ENCODE measurements at places on chromosomes 7 and 10.
A peak's percentile ranks its signal among the peaks of the same experiment; 100 is the strongest.

DNA sequence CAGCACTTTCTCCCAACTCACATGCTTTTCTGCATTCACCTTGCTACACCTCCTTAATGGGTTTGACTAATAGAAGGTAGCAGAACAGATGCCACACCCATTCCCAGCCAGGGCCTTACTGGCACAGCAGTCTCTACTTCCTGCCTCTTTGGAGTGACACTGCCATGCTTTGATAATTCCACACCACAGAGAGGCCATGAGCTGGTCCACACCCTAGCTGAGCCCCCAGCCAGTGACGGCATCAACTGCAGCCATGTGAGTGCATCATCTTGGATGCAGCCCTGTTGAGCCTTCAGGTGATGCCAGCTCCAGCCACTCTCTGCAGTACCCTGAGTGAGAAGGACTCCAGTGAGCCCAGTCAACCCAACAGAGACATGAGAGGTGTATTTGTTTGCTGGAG lies 27.5 kb upstream of the EZH2 start:
- DNase-seq, result no peak

DNA sequence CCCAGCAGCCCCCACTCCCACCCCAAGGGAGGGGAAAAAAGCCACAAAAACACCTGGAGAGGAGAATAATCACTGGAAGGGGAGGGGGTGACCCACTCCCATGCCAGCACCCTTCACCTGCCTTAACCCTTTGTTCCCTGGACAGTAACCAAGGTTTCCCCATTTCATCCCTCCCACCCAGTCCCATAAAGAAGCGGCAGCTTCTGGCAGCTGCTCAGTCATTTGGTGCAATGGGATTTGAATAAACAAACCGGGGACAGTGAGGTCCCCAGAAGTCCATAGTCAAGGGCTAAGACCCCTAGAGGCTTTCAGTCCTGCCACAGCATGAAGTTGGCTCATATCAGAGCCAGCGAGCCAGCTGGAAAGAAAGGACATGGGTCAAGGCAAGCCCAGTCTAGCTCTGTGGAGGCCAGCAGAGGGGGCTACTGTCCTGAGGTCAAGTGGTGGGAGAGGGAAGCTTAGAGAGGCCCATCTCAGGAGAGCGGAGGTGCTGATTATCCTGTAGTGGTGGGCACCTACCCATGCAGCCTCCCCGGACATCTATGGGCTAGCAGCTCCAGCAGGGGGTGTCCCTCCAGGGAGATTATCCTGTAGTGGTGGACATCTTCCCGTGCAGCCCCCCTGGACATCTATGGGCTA lies 58.9 kb upstream of the LBX1 start:
- DNase-seq, result no peak

DNA sequence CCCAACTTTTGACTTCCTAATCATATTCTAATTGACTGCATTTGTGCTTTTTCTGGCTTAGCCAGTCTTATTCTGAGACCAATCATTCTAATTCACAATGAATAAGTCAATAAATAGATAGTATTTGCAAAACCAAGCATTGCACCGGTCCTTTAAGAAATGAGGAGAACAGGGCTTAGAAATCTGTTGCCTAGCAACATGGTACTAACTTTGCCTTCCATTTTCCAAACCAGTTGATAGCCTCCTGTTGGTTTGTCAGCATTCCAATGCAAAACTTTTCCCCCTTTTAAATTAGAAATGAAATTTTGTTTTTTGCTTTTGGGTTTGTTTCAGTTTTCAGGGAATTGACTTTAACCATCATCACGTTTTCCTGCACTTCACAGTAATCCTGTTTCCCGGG lies 603.5 kb upstream of the NRP1 start:
- no peak for DNase-seq

GRCh38 chr10:92640107-92640506 lies 47.2 kb downstream of the KIF11 start:
- DNase-seq, result no peak

DNA sequence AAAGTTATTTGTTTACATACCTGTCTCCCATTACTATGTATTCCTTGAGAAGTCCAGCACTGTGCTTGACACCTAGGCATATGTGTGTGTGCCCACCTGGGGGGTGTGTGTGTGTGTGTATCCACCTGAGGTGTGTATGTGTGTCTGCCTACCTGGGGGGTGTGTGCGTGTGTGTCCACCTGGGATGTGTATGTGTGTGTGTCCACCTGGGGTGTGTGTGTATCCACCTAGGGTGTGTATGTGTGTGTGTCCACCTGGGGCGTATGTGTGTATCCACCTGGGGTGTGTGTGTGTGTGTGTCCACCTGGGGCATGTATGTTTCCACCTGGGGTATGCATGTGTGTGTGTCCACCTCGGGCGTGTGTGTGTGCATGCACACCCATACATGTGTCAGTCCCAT lies 603.5 kb downstream of the PHTF2 start:
- DNase-seq, result no peak

DNA sequence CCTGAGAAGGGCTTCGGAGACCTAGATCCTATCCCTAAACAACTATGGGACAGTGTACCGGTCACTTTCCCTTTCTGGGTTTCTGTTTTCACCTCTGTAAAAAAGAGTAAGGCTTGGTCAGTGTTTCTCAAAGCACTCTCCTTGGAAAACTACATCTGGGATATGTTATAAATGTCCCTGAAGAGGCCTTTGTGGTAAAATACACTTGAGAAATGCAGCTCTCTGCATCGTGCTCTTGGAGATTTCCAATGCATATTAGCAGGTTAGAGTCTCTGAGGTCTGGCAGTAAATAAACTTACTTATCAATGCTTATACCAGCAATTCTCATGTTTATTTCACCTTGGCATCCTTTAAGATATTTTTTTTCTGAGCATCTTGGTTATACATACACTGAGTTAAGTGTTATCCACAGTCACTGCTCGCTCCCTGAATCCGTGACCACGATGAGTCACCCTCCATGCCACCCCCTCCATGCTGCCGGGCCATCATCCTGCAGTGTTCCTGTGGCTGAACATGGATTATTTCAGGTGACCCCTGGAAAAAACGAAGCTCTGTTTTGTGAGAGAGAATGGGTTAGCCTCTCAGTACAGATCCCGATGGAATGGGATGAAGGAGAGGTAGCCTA lies 3.3 kb upstream of the TBXAS1 start:
- no peak for DNase-seq

DNA sequence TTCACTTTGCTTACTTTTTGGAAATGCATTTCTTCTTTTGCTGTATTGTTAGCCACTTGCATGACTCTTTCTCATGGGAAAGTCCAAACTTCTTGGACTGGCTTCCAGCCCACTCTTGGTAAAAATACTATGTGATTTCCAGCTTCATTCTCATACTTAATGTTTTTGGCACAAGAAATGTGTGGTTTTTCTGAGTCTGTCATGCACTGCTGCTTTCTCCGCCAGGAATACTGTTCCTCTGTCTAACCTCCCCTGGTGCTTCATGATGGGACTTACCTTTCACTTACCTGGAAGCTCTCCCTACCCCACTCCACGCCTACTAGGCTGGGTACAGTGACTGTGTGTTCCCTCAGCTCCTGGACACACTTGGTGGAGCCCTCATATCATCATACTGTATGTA lies 18.7 kb downstream of the MGAM2 start:
- no peak for DNase-seq

- DNase-seq, result no peak
These were observed 22.1 kb upstream of the ENO4 start for GRCh38 chr10:116827214-116827671.

- no peak for DNase-seq
These were observed 514 bp downstream of the RNF216 start for GRCh38 chr7:5780801-5781496.

GRCh38 chr7:35728412-35729060 lies 33.6 kb upstream of the HERPUD2 start:
- no peak for DNase-seq

DNA sequence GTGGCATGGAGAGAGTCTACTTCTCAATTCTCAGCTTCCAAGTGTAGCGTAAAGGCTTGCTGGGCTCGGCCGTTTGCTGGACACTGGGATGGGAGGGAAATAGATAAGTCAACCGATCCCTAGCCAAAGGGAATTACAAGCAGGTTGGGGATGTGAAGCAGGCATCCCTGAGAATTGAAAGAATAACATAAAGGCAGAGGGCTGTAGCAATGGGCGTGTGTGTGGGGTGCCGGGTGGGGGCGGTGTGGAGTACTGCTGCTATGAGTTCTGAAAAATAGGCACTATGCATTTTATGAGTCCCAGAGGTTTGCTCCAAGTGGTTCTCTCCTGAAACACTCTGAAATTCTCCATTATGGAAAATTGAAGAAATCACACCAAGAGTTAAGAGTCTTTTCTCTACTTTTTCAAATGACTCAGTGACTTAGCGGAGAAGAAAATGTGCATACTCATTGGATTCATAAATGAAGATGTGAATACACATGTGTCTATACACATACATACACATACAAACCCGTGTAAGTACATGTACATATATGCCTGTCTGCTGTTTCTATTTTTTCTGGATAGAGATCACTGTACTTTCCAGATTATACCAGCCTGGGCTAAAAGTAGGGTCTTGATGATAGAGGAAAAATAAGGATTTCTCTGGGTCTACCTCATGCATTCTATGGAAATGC lies 65.4 kb downstream of the ADRA2A start:
- DNase-seq, result no peak

GRCh38 chr10:77049896-77050295 lies 587.7 kb downstream of the KCNMA1 start:
- DNase-seq, result no peak

DNA sequence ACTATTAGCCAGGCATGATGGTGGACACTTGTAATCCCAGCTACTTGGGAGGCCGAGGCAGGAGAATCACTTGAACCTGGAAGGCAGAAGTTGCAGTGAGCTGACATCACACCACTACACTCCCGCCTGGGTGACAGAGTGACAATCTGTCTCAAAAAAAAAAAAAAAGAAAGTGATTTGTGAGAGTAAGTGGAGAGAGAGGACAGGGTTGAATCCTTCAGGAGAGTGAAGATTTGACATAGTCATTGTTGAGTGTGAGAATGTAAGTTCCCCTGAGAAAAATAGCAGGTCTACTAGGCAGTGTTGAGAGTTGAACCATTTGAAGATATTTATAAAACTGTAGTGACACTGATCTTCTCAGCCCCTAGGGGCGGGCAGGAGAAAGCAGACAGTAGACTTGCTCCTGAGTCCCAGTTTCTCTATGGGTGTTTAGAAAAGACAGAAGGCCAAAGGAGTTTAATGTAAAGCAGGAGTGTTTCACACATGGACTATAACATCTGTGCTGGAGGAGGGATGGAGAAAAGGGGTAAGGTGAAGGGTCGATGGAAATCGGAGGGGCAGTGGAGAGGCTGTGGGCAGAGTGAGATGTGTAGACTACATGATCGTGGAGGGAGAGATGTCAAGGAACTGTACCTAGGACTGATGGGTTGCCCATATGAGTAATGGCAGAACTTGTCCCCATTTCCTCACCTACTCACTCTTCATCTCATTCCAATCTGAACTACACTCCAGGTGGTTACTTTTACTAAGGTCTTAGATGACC lies 13.7 kb upstream of the LAMB4 start:
- no peak for DNase-seq

DNA sequence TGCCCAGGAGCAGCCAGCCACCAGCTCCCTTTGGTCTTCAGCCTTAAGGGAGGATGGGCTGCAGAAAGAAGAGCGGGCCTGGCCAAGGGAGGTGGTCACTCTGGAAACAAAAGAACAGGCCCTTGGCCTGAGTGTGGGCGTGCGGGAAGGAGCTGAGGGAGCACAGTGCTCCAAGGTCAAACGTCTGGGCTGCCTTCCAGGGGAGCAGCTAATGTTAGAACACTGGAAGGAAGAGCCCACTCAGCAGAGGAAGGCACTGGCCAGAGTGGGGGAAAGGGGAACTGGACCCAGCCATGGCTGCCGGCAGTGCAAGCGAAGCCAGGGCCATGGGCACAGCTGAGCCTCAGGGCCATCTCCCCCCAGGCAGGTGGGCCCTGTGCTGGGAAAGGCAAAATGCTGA lies 42.7 kb downstream of the FAM53B start:
- no peak for DNase-seq

DNA sequence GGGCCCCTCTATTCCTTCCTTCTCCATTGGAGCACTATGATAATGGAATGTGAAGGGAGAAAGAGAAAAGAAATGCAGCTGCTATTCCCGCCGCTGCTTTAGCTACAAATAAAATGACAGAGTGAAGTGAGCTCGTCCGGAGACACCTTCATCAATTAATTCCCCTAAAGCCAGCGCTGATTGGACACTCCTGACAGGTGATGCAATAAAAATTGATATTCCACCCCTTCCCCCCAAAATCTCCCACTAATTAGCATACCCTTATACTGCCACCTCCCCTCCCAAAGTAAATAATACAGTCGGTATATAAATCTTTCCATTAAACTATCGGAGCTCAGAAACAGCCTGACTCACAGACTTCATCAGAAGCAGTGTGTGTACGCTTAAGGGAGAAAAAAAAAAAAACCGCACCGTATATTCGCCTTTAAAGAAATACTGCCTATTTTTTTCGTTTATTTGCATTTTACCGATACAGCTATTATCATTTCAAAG lies 7.3 kb downstream of the SKIDA1 start:
- peak; percentile 81 for DNase-seq

GRCh38 chr7:136489808-136490207 lies 378.6 kb upstream of the CHRM2 start:
- no peak for DNase-seq

DNA sequence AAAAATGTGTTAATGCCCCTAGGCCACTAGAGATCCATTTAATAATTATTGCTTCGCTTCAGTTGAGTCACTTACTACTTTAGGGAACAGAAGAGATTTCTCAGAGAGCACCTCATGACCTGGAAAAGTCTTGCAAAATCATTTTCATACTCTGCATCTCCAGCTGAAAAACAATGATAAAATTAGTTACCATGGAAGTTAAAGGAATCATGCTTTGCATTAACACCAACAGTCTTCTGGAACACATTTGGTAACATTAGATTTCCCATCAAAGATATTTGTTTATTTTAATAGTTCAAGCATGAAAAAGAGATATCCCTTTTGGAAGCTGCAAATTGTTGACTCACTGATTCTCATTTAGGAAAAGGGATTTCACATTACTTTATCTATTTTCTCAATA lies 1.8 kb upstream of the STEAP2 start:
- no peak for DNase-seq

- DNase-seq, result no peak
These were observed 2.6 kb downstream of the IMPDH1 start for GRCh38 chr7:128407233-128407589.

GRCh38 chr10:79904671-79905321 lies 44.1 kb downstream of the SFTPD start:
- DNase-seq, result peak; percentile 24

- no peak for DNase-seq
These were observed 47.9 kb upstream of the CNPY1 start for GRCh38 chr7:155594163-155594732.

- DNase-seq, result peak; percentile 81
These were observed 13.1 kb downstream of the PHKG1 start for GRCh38 chr7:56079450-56080185.

DNA sequence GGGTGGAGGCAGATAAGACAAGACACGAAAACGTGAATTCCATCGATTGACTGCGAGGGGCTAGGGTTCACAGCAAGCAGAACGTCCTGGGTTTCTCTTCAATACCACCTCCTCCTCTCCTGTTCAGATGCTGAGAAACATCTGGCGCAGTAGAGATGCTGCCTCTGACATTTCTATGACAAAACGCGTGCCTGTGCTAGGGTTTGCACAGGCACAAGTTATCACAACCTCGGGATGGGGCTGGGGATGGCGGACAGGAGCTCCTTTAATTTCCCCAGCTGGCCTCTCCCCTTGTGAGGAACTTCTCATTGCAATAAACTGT lies 99.8 kb upstream of the SVIL start:
- DNase-seq, result no peak

Measured in COR-L47 (cell line).